ENCODE measurements at places on chromosomes 2 and 18. TPM values are rescaled to one million over a fixed set of nuclear protein-coding genes. Genes with fewer than 3 reads are reported as not detected.

DNA sequence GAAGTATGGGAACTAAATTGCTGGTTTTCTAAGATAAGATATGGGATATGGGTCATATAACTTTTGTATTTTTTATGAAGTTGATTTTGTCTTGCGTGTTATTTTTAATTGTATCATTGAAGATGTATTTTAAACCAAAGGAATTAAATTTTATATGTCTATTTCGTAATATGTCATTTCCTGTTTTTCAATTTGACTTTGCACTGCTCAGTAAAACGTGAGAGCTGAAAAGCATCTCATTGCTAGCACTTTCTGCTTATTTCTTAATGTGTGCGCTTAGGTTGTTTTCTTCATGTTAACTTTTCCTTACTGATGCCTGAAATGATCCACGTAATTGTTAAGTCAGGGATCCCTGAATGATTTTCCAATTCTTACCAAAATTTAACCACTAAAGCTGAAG, 41.2 kb upstream of the KLF11 start:
- H3K4me1 ChIP-seq, result no peaks in the 10 kb centered on the region
- DNase-seq, result no peak
- peaks cover 15% of the 10 kb centered on the region for H3K27me3 ChIP-seq

- H3K4me1 ChIP-seq, result no peaks in the 10 kb centered on the region
- no peaks in the 10 kb centered on the region for H3K36me3 ChIP-seq
- no peak for DNase-seq
- H3K27me3 ChIP-seq, result no peaks in the 10 kb centered on the region
- no peak overlapping the region for H3K27ac ChIP-seq
These were observed 294.0 kb downstream of the RIT2 start for GRCh38 chr18:42821492-42821891.

DNA sequence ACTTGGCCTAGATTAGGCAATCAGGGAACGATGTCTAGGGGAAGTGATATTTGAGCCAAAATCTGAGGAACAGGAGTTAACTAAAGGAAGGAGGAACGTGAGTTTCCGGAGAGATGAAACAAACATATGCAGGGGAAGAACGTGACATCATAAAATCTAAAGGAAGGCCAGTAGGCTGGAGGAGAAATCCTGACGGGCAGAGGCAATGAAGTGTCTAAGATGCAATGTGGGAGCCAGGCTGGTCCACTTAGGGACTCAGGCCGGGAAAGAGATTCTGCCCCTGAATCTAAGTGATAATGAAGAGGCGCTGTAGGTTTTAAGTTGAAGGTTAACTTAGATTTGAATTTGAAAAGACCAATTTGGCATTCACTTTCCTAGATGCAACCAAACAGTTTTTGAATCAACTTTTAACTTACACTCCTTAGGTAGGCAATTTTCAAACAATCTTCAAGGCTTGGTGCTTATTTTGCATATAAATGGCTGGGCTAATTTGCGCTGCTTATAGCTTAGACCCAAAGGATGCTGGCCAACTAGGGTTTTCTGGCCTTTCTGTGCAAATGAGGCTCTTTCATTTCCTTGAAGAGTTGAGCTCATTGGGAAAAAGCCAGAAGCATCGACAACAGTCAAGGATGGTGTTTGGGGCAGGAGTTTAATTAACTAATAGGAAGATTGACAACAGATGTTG, 221.7 kb downstream of the SOX11 start:
- no peak for DNase-seq
- H3K4me1 ChIP-seq, result no peaks in the 10 kb centered on the region
- no peak overlapping the region for H3K27ac ChIP-seq
- no peak overlapping the region for H3K4me3 ChIP-seq
- no peaks in the 10 kb centered on the region for H3K36me3 ChIP-seq

DNA sequence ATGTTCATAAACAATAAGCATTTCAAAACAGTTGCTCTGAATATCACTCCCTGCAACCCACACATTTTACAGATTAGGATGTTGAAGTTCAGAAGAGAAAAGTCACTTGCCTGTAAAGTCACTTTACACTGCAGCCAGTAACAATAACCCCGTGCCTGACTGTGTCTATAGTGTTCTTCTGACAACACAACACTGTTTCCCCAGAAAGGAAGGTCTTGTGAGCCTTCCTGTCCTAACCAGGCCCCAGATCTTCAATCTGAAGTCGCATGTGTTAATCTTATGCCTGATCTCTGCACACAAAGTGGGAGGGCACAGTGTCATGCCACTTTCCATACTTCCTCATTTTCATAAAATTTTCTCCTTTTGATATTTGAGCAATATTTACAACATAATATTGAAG, 120.2 kb downstream of the FEZ2 start:
- no peak overlapping the region for H3K4me3 ChIP-seq
- H3K36me3 ChIP-seq, result peaks cover 21% of the 10 kb centered on the region
- no peaks in the 10 kb centered on the region for H3K4me1 ChIP-seq
- H3K27me3 ChIP-seq, result no peaks in the 10 kb centered on the region
- no peak overlapping the region for H3K27ac ChIP-seq
- DNase-seq, result no peak

DNA sequence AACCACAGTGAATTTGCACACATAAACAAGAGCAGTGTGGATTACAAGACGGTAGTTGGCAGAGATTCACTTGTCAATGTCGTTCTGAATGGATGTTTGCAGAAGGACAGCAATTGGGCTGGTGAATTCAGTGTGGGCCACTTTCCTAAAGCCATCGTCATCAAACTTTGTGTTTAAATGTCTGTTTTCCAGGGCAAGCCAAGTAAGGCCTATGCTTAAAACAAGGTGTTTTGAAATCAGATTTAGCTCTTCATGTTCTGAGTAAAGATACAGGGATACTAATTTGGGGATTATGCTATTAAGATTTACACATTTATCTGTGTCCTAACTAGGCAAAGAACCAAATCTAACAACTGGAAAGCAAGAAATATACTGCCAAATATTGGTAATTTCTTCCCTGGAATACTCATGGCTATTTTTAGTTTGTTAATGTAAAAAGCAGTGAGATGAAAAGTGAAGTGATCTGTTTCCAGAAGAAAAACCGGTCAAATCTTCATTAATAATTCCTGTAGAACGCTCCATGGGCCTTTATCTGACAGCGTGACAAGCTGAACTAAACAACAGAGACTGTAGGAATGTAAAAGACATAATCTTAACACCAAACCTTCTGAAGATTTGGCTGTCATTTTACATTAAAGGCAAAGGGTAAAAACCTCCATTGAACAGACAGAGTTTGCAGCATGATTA, 175.7 kb downstream of the ICOS start:
- peaks cover 2% of the 10 kb centered on the region for H3K27me3 ChIP-seq
- no peak overlapping the region for H3K4me3 ChIP-seq
- peaks cover 56% of the 10 kb centered on the region for H3K4me1 ChIP-seq
- no peak for DNase-seq

The XRCC5 gene
- 486 TPM for total RNA-seq

DNA sequence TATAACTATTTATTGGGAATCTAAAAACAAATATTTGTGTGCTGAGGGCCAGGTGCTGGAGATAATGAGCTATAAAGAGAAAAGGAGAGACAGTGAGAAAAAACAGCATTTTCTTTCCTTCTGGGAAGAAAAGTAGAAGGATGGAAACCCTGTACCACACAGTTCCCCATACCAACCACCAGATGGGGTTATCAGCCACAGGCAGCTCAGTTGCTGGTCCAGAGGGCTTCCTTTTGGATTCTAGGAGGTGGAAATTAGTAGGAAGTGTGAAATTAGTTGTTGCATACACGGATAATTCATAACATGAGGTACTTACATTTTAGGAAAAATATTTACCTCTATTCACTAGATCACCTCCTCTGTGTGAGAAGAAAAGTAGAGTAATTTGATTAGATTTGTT, 237.0 kb upstream of the FOSL2 start:
- H3K4me3 ChIP-seq, result no peak overlapping the region
- H3K4me1 ChIP-seq, result no peaks in the 10 kb centered on the region
- H3K27me3 ChIP-seq, result no peaks in the 10 kb centered on the region

- no peak for DNase-seq
- H3K36me3 ChIP-seq, result no peaks in the 10 kb centered on the region
- no peak overlapping the region for H3K27ac ChIP-seq
- no peaks in the 10 kb centered on the region for H3K27me3 ChIP-seq
These were observed 6.9 kb upstream of the TEX261 start for GRCh38 chr2:71001592-71001927.

DNA sequence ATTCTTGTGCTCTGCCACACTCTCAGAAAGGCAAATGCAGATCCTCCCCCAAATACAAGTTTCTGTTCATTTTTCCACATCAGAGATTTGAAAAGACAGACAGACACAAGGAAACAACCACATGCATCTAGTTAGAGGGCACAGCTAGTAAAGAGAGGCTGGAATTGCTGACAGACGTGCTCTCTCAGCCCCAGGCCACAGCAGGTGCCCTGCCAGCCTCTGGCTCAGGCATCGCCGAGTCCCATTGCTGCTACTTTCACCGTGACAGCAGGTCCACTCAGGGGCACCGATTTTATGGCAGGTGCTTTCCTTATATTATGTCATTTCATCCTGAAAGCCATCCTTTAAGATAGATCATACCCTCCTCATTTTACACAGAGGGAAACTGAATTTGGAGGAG, 507.5 kb downstream of the EIPR1 start:
- no peak overlapping the region for H3K4me3 ChIP-seq
- no peak for DNase-seq
- no peak overlapping the region for H3K27ac ChIP-seq

GRCh38 chr2:44242904-44243303, 32.4 kb upstream of the SLC3A1 start:
- H3K4me1 ChIP-seq, result peaks cover 25% of the 10 kb centered on the region
- H3K27me3 ChIP-seq, result no peaks in the 10 kb centered on the region
- H3K27ac ChIP-seq, result no peak overlapping the region
- no peaks in the 10 kb centered on the region for H3K36me3 ChIP-seq
- H3K4me3 ChIP-seq, result no peak overlapping the region
- DNase-seq, result no peak

DNA sequence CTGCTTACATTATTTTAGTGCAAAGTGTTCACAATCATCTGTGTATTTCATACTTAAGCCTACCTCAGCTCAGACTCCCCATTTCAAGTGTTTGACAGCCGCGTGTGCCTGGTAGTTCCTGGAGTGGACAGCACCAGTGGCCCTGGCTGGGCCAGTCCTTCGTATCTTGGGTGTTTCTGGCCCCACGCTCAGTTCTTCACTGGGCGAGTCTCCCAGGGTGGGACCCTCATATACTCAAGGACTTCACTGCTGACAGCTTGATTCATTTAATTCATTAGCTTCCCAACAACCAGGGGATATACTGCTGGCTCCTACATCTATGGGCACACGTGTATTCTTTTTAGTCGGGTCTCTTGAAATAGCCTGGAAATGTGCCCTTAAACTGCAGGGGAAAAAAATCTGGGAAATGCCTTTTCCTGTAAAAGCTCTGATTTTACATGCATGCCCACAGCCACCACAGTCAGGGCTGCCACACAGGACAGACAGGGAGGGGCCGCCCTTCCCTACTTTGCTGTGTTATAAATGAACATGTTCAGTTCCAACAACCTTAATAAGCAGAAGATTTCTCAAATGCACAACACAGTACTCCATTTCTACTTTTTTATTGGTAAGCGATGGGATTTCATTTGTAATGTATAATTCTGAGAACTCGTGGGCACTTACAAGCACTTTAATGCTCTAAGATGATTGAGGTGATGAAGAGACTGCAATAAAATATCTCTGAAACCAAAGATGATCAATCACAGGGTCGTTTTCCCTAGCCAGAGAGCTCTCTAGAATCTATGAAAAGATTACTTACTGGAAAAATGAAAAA, 205.5 kb upstream of the REV1 start:
- no peak for DNase-seq
- no peak overlapping the region for H3K27ac ChIP-seq
- H3K36me3 ChIP-seq, result no peaks in the 10 kb centered on the region
- H3K27me3 ChIP-seq, result no peaks in the 10 kb centered on the region

GRCh38 chr2:181904022-181904632, 12.6 kb downstream of the ITPRID2 start:
- H3K27me3 ChIP-seq, result no peaks in the 10 kb centered on the region
- H3K4me3 ChIP-seq, result no peak overlapping the region
- H3K4me1 ChIP-seq, result peaks cover 23% of the 10 kb centered on the region
- H3K36me3 ChIP-seq, result peaks cover 41% of the 10 kb centered on the region

The CNRIP1 gene
- not detected for total RNA-seq

- H3K27me3 ChIP-seq, result peaks cover 8% of the 10 kb centered on the region
- H3K4me1 ChIP-seq, result peaks cover 12% of the 10 kb centered on the region
- no peak for DNase-seq
These were observed 11.3 kb upstream of the STK25 start for GRCh38 chr2:241519669-241520068.

- no peak overlapping the region for H3K27ac ChIP-seq
- H3K36me3 ChIP-seq, result no peaks in the 10 kb centered on the region
- H3K4me3 ChIP-seq, result no peak overlapping the region
- H3K4me1 ChIP-seq, result no peaks in the 10 kb centered on the region
- H3K27me3 ChIP-seq, result peaks cover 12% of the 10 kb centered on the region
- no peak for DNase-seq
These were observed 536.1 kb upstream of the RAB6C start for GRCh38 chr2:129443235-129443864.

The RND3 gene
- not detected for total RNA-seq

The APLF gene
- 2.7 TPM for total RNA-seq

DNA sequence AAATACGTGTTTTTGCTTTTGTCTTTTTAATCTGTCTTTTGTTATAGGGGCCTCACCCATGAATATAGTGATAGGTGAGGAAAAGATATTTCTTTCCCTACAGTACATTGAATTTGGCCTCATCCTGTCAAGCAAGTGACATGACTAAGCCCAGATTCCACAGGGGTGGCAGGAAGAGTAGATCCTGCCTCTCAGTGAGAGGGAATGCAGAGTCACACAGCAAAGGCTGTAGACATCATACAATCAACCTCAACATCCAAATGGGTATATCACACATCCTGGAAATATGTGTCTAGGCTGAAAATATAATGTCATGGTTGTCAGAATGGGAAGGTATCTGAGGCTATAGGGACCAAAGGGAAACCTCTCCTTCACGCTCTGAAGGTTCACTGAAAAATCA, 269.6 kb downstream of the CDH20 start:
- no peak for DNase-seq
- H3K36me3 ChIP-seq, result no peaks in the 10 kb centered on the region
- no peaks in the 10 kb centered on the region for H3K4me1 ChIP-seq
- H3K27ac ChIP-seq, result no peak overlapping the region

The UGT1A5 gene
- total RNA-seq, result not detected

The PKDCC gene
- total RNA-seq, result not detected

The GBX2 gene
- not detected for total RNA-seq

- no peaks in the 10 kb centered on the region for H3K27me3 ChIP-seq
- no peak overlapping the region for H3K27ac ChIP-seq
- no peaks in the 10 kb centered on the region for H3K4me1 ChIP-seq
- DNase-seq, result no peak
These were observed 323.9 kb downstream of the SLC8A1 start for GRCh38 chr2:40127890-40128557.

The FSIP2 gene
- 0.14 TPM for total RNA-seq

DNA sequence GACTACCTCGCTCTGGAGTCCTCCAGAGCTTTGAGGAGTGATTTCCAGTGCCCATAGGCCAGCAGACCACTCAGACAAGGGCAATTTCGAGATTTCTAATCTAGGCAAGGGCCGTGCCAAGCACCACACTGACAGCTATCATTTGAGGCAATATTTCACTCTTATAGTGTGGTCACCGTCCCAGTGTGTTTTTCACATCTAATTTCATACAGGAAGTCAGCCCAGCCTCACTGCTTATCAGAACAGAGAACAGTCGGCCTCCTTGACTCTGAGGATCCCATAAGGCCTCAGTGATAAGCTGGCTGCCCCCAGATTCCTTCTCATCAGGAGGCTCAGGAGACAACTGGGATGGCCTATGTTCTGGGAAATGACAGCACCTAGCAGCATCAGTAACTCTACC, 581 bp downstream of the CAPN14 start:
- peaks cover 7% of the 10 kb centered on the region for H3K27me3 ChIP-seq
- no peak for DNase-seq
- no peak overlapping the region for H3K4me3 ChIP-seq
- H3K36me3 ChIP-seq, result no peaks in the 10 kb centered on the region
- no peak overlapping the region for H3K27ac ChIP-seq
- H3K4me1 ChIP-seq, result peaks cover 17% of the 10 kb centered on the region

The SCN2A gene
- 0.10 TPM for total RNA-seq

The MZT2A gene
- 230 TPM for total RNA-seq

The AKAIN1 gene
- total RNA-seq, result not detected

The SPC25 gene
- 32.0 TPM for total RNA-seq

All from activated naive CD4-positive, alpha-beta T cell treated with anti-CD3 and anti-CD28 coated beads for 36 hours (primary cell).